ENCODE measurements at places on chromosomes 5 and 9.

DNA sequence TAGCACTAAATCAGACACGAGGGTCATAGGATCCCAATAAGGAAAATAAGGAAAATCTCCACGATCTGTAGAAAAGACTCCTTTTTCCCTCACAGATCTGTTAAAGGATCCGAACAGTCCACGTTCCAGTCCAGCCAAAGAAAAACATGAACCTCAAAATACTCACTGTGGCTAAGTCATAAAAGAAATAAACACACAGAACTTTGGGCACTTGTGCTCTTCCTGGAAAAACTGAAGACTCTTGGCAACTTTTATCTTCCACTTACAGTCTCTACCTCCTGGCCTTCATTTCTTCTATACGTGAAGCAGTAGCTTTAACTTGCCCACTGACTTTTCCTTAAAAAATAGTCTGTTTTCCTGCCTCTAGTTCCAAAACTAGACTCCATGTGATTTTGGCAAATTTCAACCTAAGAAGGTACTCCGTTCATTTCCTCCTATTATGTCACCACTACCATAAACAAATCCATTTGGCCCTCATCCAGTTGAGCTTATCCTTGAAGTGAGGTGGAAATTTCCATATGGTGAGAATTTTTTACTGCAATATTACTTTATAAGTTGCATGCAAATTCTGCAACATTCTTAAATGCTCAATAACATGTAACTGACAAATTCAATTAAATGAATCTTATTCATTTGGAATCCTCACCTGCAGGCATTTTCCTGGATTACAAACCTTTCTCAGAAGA lies 5.3 kb upstream of the LHFPL2 start:
- no peak for DNase-seq

DNA sequence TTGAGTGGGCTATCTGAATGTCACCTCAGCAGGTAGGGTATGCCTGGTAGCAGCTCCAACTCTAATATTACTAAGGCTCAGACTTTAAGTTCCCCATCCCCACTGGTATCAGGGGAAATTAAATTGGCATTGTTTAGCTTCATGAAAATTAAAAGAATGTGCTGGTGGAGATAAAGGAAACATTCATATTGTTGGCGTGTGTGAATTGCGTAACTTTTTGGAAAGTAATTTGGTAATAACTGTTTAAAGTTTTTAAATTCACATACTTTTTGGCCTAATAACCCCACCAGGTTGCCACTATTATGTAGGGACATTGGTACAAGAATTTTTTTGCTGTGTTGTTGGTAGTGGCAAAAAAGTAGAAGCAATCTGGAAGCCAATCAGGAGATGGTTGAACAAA lies 29.4 kb downstream of the TNPO1 start:
- DNase-seq: no peak

GRCh38 chr9:21465859-21466518 lies 16.1 kb downstream of the IFNE start:
- DNase-seq: no peak

DNA sequence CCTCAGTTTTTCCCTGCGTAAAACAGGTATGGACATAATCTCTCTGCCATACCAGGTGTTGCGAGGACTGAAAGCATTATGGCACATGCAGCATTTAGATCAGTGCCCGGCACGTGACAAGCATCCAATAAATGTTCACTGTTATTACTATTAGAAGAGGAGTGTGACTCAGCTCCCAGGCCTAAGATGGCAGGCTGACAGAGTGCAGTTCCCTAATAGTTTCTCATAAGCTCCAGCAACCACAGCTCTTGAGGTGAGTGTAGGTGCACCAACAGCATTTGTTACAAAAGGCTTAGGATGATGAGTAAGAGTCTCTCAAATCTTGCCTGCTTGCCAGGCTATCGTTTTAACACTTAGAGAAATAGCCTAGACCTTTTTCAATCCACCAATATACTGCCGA lies 28.9 kb upstream of the GLIS3 start:
- DNase-seq: no peak

GRCh38 chr9:84778570-84778969 lies 109.0 kb downstream of the NTRK2 start:
- no peak for DNase-seq

- no peak for DNase-seq
These were observed 20.6 kb downstream of the FST start for GRCh38 chr5:53501054-53501453.

DNA sequence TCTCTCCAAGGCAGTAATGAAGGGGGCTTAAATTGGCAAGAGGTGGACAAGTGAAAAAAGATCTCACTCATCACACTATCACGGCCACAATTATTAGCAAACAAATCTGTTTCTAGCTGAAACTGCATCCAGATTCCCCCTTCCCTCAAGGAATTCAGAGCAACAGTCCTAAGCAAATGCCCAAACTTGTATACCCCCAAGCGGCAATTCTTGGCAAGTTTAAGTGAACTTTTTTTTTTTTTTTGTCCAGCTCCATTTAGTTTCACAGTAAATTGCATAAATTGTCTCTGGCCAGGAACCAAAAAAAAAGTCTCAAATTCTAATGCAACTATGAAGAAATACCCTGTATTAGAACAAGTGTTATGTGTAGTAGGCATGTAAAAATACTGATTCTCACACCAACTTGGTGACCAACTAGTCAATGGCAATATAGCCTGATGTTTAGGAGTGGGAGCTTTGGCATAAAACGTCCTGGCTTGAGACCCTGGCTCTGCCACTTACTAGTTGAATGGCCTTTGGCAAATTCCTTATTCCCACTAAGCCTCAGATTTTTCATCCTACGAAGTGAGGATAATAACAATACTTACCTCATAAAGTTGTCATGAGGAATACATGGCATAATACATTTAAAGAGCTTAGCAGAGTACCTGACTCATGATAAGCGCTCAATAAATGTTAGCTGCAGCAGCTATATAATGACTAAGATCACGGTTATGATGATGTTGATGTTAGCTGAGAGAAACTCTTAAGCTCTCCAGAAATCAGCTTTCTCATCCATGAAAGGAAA lies 193.2 kb downstream of the ADAMTSL1 start:
- DNase-seq: no peak

- DNase-seq: no peak
These were observed 15.2 kb downstream of the ZCCHC9 start for GRCh38 chr5:81316571-81316970.

GRCh38 chr9:133788819-133789717 lies 50.9 kb upstream of the SARDH start:
- DNase-seq: no peak

GRCh38 chr5:142977363-142978051 lies 207.3 kb downstream of the ARHGAP26 start:
- no peak for DNase-seq

- DNase-seq: no peak
These were observed 344.9 kb upstream of the PAPPA start for GRCh38 chr9:115808695-115809094.

DNA sequence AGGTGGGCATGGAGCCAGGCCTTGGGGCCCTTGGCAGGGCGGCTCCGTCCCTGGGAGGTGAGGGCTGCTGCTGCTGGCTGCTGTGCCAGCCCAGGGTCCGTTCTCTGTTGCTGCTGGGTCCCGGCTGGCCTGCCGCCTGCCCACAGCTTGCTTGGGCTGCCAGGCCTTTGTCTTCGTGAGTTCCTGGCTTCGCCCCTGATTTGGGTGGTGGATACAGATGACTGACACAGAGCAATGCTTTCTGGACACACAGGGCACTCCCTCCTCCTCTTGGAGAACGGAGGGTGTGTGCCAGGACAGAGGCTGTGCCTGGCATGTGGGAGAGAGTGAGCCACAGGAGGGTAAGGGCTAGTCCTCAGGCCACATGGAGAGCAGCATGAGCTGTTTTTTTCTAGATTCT lies 166.1 kb downstream of the MACROH2A1 start:
- DNase-seq: no peak

DNA sequence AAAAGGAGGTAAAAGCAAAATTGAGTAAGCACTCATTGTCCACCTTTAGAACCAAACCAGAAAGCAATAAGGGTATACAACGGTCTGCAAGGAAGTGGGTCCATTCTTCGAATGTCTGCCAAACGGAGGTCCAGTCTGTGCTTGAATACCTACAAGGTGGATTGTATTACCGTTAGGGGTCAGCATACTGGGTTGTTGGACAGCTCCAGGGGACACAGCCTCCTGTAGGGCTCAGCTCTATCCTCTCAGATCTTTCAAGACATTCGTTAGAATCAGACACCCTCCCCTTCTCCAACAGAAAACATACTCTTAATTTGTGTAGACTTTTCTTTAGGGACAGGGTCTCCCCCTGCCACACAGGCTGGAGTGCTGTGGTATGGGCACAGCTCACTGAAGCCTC lies 5.5 kb downstream of the ASTN2 start:
- no peak for DNase-seq

- DNase-seq: no peak
These were observed 155.3 kb downstream of the MACROH2A1 start for GRCh38 chr5:135243556-135244285.

GRCh38 chr9:112917047-112917986 lies 26.6 kb upstream of the SLC46A2 start:
- DNase-seq: no peak

- DNase-seq: peak; percentile 4
These were observed 100.6 kb downstream of the ICE1 start for GRCh38 chr5:5523066-5523505.

GRCh38 chr9:71628247-71628646 lies 140.1 kb downstream of the CEMIP2 start:
- DNase-seq: no peak

DNA sequence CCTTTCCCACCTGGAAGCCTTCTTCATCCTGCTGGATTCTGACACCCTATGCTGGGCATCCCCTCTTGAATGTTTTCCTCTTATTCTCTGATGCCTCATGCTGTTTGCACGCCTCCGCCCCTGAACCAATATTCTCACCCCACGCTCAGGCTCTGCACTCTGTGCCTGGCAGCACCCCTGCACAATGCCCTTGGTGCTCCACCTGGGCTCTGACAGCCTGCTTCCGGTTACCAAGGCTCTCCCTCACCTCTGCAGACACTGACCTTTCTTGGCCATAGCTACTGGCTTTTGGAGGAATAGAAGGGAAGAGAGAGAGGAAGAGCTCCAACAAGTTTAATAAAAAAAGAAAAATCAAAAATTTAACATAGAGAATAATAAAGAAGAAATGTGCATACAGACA lies 108.7 kb upstream of the SHB start:
- no peak for DNase-seq

DNA sequence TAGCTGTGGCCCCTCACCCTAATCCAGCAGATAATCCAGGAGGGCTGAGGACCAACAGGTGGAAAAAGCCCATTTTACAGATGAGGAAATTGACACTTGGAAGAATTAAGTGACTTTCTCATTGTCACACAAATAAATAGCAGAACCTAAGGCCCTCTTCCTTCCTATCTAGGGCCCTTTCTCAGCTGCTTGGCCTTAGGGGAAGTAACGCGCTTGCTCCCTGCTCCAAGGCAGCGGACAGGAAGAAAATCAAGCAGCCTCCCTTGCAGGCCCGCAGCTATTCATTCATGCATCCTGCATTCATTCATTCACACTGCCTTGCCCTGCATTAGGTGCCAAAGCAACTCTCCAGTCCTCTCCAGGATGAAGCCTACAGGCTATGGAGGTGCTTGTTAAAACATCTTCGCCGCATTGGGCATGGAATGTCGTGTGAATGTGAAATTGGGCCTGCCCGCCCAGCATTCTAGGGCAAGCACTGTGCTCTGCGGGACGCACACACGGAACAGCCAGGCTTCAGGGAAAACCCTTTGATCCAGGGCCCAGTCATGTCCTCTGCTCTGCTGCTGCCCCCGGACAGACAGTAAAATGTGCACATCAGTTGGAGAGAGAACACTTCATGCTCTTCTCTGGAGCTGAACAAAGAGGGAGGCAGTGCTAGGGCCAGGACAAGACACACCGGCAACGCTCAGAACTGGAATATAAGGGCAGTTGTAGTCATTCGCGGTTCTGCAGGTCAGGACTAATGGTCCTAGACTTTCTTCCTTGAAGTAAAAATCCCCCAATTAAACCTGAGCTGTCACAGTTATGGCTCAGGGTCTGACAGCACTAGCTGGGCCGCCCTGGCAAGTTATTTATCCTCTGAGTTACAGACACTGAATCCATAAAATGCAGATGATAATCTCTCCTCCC lies 166.0 kb downstream of the COL23A1 start:
- no peak for DNase-seq

DNA sequence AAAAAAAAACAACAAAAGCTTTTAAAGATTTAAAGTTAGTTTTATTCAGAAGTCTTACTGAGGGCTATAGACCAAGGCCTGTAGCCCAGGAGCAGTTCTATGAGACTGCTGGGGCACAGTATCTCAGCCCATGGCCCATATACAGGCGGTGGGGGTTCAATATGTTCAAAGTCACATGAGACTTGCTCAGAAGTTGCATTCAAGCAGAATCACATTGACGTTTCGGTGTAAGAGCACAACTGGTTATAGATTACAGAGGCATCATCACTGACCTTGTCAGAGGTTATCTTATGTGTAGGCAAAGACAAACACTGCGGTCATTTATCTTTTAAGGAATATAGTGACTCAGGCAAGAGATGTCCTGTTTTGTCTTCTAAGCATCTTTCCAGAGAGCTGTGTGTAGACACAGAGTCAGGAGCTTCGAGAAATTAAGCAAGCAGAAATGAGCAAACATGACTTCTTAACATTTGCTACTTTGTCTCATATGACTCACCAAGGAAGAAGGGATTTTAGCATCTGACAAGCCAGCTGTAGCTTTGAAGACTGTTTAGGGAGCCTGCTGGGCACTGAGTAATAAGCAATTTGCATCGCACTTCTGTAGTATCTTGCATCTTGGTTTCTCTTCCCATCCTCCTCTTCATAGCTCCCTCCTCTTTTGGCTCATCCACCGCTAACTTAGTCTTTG lies 12.9 kb upstream of the F2RL1 start:
- no peak for DNase-seq

- no peak for DNase-seq
These were observed 12.6 kb upstream of the MUSK start for GRCh38 chr9:110655754-110656641.

- DNase-seq: no peak
These were observed 441.2 kb upstream of the ZNF462 start for GRCh38 chr9:106421772-106422171.

DNA sequence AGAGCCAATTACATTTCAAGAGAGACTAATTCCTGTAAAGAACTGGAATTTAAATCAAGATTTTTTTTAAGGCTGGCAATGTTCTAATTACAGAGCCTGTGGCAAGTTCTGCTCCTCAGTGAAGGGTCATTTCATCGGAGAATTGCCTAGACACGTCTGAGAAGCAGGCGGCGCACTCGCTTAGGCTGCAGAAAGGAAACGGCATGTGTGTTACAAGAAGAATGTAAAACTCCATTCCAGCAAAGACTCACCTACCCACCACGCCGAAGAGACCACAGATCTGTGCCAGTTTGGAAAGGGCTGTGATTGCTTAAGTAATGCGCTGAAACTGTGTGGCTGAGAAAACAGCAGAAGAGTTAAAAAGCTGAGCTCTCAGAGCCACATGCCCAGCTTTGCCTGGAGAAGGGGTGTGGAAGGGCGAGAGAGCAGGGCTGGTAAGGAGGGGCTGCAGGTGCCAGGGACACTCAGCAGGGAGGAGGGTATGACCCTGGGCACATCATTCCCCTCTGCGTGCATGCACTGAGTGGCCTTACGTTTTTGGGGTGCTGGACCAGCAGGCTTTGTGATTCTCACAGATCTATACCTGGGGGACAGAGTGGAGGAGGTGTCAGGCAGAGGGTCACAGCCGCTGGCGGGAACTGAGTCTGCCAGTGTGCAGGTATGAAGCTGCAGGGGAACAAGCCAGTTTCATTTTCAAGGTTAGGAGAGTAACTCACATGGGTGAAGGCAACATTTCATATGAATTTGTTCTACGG lies 17.8 kb upstream of the SLC25A51 start:
- DNase-seq: no peak

All from stimulated activated CD4-positive, alpha-beta T cell treated with anti-CD3 and anti-CD28 coated beads, Interleukin-12 subunit alpha, Interleukin-12 subunit beta, amount 100 ng/mL, for 48 hours (primary cell).